ENCODE measurements at places on chromosomes 5 and 9.

GRCh38 chr9:79763671-79764285 lies 192.0 kb downstream of the TLE4 start:
- no peak for DNase-seq

- no peak for DNase-seq
Measured at GRCh38 chr9:134964271-134965055, 46.8 kb upstream of the FCN1 start.

- no peak for DNase-seq
Measured at GRCh38 chr9:15977438-15977837, 424.6 kb downstream of the CCDC171 start.

GRCh38 chr5:8585230-8586018 lies 716.5 kb downstream of the MTRR start:
- DNase-seq: no peak

DNA sequence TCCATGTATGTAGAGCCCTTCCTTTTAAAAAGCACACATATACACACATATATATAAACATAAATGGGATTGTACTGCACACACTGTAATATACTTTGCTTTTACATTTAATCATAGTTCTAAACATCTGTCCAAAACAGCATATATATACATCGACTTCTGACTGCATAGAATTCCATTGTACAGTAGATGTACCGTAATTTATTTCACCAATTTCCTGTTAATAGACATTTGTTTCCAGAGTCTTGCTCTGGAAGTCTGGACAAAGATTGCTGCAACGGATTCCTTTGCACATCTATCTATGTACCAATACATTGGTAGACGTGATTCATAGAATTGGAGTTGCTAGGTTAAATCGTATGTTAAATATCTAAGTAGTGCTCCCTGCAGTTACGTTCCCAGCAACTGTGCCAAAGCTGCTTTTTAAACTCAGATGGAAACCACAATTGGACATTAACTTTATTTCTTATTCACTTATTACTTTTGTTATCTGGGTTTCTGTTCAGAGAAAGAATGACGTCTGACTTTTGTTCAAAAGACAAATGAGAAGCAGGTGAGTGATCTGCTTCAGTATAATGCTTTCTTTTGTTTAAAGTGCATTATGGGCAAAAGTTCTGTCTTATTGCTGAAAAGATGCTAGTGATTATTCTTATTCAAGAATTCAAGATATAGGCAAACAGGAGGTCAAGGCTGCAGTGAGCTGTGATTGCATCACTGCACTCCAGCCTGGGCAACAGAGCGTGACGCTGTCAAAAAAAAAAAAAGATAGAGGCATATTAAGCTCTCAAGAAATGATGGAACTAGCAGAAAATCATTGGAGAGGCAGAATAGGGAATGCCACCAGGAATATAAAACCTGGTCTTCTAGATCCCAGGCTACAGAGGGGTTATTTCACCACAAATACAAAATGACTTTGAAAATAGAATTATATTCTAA lies 138.2 kb downstream of the FGF1 start:
- no peak for DNase-seq

DNA sequence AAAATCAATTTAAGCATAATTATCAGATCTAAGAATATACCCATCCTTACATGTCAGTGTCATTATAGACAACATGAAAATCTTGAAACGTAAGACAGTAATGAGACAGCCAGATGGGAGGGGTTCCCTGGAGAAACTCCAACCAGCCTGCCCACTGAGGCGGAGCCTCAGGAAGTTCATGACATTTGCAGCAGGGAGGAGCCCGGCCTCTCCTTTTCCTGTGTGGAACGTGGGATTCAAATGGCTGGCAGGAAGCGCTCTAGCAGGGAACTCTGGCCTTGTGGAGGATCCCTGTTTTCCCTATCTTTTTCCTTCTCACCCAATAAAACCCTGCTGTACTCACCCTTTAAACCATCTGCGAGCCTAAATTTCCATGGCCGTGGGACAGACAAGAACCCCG lies 176.6 kb upstream of the KCNN2 start:
- DNase-seq: no peak

- no peak for DNase-seq
Measured at GRCh38 chr5:61051267-61051666, 106.3 kb downstream of the NDUFAF2 start.

GRCh38 chr5:91194824-91195381 lies 188.2 kb downstream of the ARRDC3 start:
- DNase-seq: no peak

DNA sequence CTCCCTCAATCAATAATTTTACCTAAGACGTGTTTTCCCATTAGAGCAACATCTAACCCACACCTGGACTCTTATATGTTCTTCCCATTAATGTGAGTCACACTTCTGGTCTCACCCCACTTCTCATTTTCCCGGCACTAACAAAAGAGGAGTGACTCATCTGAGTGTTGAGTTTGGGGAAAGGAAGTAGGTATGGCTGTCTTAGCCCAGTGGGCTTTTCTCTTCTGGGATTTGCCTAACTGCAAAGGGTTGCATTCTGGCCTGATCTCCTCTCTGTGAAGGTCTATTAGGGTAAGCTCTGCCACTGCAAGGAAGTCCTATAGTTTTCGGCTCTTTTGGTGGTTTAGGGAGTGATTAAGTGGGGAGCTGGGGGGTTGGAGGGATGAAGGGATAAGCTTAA lies 195.6 kb downstream of the KIAA0825 start:
- DNase-seq: no peak

- no peak for DNase-seq
Measured at GRCh38 chr9:131348631-131349521, 45.0 kb upstream of the PRRC2B start.

- no peak for DNase-seq
Measured at GRCh38 chr5:141150224-141150992, 551 bp downstream of the PCDHB6 start.

DNA sequence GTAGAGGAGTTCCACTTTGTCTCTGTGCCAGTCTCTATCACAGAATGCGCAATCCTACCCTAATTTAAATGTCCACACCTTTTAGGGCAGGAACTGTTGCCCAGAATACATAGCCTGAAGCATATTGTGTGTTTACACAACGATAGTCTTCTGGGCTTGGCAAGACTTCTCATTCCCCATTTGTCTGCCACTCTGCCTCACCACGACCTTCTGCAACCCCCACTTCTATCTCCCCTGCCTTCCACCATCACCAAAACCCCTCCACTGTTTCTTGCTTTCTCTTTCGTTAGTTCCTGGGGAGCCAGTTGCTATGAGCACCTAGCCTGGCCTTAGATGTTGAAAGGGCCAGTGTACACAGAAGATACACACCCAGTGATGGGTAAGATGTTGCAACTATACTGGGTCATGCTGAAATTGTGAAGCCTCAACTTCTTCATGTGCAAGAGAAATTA lies 883 bp upstream of the RNF145 start:
- no peak for DNase-seq

- DNase-seq: no peak
Measured at GRCh38 chr5:14263113-14263512, 120.0 kb downstream of the TRIO start.

DNA sequence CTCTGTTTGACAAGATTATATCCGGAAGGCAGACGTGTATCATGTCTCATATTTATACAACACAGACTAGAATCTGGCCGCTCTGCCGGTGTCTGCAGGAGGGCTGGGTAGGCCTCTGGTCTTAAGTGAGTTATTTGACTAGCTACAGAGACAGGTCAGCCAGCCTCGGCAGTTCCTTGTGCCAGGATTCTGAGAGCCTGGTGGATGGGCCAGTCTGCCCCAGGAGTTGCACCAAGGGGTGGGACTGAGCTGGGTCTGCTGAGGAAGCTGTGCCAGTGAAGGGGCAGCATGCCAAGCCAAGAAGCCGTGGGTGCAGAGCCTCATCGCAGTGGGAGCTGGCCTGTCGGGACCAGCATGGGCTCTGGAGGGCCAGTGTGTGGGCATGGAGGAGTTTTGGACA lies 7.1 kb downstream of the SNX18 start:
- DNase-seq: no peak

DNA sequence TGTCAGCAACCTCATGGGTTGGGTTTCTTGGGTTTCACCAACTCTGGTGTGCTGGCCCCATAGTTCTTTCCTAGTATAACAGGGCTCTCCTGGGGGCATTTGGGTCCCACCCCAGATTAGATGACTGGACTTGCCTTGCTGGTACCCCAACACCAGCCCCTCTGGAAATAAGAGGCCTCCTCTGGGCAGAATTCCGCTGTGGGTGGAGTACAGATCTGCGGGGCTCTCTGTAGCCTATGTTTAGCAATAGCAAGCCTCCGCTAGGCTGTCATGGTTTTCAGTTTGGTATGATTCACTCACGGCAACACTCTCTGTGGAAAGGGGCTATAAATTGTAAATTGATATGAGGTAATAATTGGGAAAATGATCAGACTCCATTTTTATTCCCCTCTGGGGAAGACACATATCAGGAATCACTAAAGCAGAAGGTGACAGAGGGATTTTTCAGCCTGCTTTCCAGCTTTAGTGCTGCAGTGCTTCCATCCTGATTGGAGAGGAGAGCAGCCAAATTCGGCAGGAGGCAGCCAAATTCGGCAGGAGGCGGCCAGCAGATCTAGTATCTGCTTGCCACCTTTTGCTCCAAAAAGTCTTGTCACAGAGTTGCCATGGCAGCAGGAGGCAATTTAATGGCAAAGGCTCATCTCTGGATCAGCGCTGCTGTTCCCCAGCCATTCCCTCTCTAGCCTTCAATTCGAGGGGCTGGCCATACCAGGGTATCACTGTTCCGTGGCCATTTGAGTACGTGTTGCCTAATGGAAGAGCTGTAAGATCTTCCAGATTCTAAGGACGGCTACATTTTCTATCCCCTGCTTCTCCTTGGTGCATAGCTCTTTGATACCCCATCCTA lies 84.6 kb downstream of the SLC44A1 start:
- no peak for DNase-seq

DNA sequence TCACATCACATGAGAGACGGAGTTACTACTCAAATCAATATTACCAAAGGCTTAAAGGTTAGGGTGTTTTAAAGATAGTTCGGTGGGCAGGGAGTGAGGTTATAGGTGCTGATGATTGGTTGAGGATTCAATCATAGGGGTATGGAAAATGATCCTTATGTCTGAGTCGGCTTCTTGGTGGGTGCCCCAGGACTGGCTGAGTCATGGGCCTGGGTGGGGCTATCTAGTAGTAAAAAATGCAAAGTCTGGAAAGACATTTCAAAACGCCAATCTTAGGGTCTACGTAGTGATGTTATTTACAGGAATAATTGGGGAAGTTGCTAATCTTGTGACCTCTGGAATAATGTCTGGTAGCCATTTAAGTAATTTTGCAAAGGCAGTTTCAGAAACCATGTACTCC lies 15.2 kb upstream of the SPIN1 start:
- DNase-seq: no peak

- DNase-seq: no peak
Measured at GRCh38 chr5:1781726-1782384, 17.8 kb downstream of the MRPL36 start.

DNA sequence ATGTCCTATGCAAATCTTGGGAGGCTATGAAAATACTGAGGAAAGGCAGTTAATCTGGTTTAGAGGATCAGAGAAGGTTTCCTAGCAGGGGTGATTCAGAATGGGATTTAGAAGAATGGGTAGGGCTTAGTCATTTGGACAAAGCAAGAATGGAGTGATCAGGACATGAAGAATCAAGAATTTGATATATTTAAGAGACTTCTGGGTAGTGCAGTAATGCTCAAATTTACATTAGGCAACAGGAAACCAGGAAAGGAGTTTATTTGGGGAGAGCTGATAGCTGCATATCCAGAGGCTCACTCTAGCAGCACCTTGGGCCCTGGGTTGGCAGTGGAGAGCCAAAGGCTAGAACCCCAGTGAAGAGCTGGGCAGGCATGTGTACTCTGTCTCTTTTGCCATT lies 78.9 kb upstream of the PAPPA start:
- no peak for DNase-seq

GRCh38 chr5:36606428-36607113 lies at the start of gene SLC1A3:
TSS of gene SLC1A3 (plus strand) at chr5:36606606. CDS start at chr5:36608424, 1,818 bp downstream.
- DNase-seq: peak; percentile 74

DNA sequence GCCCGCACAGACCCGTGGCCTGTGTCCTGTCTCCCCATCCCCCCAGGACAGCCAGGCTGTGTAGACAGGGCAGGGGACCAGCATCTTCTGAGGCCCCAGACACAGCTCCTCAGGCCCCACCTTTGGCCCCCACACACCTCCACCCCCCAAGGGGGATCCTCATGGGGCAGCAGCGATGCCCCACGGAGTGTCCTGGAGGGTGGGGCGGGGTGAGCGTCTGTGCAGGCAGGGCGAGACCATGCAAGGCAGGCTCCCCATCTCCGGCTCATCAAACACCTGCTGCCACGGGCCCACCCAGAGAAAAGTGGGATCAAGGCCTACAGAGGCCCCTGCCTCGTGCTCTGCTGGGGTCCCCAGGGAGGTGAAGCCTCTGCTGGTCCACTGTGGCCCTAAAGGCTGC lies 118.7 kb upstream of the FOXD4L5 start:
- DNase-seq: no peak

DNA sequence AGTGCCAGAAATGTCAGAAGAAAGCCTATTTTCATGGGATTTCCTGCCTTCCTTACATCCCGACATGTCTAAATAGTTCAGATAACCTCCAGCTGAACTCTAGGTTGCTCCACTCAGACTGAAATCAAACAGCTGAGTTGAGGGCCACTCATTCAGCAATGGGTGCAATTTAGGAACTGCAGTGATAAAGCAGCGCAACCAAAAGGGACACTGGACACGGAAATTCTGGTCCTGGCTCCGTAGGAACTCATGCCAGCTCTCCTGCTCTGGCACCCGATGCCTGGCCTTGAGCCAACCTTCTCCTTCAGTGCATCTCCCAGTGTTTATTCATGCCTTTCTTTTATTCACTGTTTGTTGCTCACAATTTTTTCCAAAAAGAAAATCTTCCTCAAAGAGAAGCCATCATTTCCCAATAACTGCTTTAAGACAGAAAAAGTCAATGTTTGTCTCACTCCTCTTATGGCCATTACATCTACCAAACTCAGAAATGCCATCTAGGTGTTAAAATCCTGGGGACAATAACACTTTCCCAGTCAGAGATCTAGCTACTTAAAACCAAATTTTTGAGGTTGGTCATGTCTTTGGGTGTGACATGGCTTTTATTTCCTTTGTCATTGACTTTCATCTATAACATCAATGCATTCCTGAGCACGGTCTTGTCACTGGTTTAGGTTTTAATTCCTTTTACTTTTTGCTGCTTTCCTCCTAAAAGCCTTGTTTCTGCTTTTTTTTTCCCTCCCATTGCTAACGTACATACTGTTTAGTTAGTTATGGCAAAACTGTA lies 126.9 kb downstream of the PDE4D start:
- DNase-seq: no peak

GRCh38 chr9:6417186-6417585 lies 4.2 kb downstream of the UHRF2 start:
- peak; percentile 52 for DNase-seq

- DNase-seq: no peak
Measured at GRCh38 chr5:73966451-73966850, 340.5 kb downstream of the ARHGEF28 start.

GRCh38 chr5:128842241-128842640 lies 123.0 kb upstream of the SLC27A6 start:
- DNase-seq: no peak

- DNase-seq: peak; percentile 14
Measured at GRCh38 chr9:134660407-134660806, 18.8 kb downstream of the COL5A1 start.

DNA sequence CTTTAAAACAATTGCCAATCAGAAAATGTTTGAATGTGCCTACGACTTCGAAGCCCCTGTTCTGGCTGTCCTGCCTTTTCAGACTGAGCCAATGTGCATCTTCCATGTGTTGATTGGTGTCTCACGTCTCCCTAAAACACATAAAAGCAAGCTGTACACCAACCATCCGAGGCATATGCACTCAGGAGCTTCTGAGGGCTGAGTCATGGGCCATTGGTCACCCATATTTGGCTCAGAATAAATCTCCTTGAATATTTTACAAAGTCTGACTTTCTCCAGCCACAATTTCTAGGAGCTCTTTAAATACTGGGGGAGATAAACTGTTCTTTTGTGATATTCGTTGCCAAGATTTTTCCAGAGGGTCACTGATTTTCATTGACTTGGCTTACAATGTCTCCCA lies 53.9 kb downstream of the C9orf57 start:
- no peak for DNase-seq
